ENCODE measurements at places on chromosomes 7 and 10. TPM values are rescaled to one million over a fixed set of nuclear protein-coding genes. Genes with fewer than 3 reads are reported as not detected.

DNA sequence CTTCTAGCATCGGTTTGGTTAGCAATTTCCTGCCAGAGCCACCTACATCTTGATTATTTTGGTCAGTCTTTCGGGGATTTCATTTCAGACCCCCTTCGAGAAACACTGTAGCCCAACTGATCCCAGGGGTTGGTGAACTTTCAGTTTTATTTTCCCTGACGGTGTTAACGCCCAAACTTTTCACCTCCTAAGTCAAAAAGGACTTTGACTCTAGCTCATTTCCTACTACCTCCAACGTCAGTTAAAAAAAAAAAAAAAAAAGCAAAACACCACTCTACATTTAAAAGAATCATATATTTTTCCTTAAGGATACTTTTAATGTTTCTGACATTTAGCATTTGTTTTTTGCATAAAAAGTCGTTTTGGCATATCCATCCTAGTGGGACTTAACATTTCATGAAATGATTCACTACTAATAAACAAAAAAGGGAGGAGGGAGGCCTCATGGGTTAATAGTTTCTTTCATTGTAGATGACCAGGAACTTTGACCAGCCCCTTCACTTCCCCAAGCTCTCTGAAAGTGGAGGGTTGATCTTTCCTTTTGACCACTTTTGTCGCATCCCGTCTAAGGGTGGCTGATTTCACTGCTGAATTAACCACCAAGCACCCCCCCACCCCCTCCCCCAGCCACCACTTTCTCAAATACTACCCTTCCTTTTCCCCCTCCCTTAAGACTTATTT is 764 bp upstream of the TCF7L2 start:
- DNase-seq: no peak

Gene CDC123
- 89.5 TPM for total RNA-seq

DNA sequence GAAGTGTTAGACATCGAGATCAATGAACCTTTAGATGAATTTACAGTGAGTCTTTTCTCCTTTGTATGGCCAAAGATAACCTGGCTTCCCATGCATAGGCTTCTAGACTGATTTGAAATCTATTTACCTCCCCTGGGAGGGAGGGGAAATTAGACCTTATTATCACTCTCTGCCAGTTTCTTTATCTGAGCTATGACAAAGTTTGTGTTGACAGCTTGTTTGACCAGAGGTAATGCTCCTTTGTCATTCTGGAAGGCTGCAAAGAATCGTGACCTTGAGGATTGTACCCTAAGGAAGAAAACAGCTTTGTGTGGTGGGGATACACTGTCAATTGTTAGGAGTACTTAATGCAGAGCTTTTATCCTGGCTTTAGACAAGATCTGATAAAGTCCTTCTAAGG is 36.4 kb downstream of the RBM33 start:
- DNase-seq: no peak

DNA sequence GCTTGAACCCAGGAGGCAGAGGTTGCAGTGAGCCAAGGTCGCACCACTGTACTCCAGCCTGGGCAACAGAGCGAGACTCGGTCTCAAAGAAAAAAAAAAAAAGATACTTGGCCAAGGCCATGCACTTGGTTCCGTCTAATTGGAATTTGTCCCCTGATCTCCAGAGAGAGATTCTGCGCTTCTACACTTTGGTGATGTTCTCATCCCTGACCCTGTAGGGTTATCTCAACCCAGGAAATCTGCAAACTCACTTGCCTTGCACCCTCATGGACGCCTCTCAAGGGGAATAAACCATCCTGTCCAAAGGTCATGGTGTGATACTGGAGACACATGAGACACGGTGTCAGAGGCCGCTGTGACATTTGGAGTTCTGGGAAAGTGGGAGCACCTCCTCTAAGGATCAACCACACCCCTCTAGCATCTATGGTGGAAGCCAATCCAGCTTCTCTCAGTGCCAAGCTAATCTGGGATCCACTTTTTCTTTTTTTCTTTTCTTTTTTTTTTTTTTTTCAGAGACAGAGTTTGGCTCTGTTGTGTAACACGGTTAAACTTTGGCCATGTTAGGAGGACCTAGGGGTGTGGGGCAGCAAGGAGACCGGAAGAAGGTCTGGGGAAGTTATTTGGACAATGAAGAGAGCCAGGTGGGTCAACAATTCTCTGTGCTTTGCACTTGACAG is 7.8 kb upstream of the POR start:
- no peak for DNase-seq

- no peak for DNase-seq
Measured at GRCh38 chr7:84637568-84638338, 443.2 kb upstream of the SEMA3A start.

Gene FEZF1
- total RNA-seq: not detected

Gene OPALIN
- total RNA-seq: not detected

Gene AEBP1
- total RNA-seq: 0.30 TPM

Gene TMEM26
- not detected for total RNA-seq

DNA sequence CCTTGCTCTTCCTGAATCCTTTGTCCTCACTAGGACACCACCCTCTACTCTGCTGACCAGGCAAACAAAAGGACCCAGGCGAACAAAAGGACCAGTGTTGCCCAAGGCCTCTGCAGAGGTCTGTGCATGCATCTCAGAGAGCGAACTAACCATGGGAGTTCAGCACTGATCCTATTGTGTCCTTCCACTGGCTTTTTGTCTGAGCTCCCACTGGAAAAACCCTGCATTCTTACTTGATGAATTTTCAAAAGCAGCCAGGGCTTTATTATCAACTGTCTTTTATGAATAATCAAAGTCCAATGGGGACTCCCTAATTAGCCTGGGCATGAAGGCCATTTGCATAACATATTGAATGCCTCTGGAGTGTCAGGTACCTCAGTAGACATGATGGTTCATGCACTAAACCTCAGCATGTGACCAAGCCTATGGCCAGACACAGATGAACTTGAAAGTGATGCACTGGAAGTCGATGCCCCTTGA is 140.6 kb downstream of the KCNMA1 start:
- DNase-seq: no peak

- no peak for DNase-seq
Measured at GRCh38 chr10:78688901-78689583, 379.7 kb upstream of the ZMIZ1 start.

GRCh38 chr10:88386204-88386788 is 196.8 kb downstream of the RNLS start:
- no peak for DNase-seq

DNA sequence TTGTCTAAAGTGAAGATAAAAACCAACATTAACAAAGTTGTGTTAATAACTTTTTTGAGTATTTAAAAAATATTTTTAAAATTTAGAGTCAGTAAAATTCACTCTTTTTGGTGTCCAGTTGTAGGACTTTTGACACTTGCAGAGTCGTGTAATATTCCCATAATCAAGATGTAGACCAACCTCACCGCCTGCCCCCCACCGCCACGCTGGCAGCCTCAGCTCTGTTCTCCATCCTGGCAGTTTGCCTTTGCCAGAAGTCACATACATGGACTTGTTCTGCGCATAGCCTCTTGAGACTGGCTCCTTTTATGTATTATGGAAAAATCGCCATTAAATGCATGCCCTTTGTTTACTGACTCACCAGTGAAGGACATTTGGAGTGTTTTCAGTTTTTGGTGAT is 27.3 kb upstream of the SYCE1 start:
- no peak for DNase-seq

DNA sequence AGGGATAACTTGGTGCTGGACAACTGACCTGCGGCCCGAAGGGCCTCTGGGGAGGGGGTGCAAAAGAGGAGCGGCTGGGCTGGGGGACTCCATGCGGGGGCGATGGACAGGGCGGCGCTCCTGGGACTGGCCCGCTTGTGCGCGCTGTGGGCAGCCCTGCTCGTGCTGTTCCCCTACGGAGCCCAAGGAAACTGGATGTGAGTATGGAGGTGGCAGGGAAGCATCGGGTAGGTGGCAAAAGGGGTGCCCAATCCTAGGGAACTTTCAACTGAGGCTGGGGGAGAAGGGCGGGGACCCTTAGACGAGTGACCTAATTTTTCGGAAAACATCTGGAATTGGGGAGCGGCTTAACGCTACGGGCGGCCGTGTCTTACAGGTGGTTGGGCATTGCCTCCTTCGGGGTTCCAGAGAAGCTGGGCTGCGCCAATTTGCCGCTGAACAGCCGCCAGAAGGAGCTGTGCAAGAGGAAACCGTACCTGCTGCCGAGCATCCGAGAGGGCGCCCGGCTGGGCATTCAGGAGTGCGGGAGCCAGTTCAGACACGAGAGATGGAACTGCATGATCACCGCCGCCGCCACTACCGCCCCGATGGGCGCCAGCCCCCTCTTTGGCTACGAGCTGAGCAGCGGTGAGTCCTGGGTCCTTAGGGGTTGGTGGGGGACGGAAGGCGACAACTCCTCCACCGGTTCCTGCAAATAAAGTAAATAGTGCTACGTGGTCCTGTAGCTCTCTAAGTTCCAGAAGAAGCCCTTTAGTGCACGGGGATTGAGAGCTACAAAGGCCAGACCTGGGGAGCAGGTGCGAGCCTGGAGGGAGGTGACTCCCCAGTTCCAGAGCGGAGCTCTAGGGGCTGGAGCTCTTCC is 622 bp downstream of the WNT16 start:
- DNase-seq: peak; percentile 37

DNA sequence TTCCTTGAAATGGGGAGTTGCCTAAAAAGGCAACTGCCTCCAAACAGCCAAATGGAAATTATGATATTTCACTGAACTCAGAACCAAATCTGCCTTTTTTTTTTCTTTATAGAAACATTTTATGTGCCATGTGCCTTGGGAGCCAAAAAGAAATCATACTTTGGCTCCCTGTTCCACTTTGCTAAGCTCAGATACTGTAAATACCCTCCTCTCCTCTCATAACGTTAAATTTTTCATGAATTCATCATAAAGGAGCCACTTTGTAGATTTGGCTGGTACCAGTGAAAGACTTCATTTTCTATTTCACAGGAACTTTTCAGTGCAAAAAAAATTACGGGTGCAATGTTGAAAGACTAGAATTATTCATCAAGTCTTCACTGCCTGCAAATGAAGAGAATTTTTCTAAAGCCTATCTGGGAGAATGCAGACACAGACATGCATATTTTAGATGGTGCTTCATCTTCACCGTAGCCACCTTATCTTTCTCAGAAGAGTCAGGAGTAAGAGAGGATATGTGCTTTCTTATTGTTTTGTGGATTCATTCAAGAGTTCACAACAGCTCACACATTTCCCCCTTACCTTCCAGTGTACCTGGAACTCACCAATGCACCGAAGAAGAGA is 742.3 kb upstream of the GALNT17 start:
- DNase-seq: no peak

Gene MYOZ1
- total RNA-seq: not detected

GRCh38 chr7:102883098-102883860 is 29.5 kb upstream of the LRRC17 start:
- DNase-seq: no peak

Gene KCNK18
- not detected for total RNA-seq

Gene GDF2
- total RNA-seq: not detected

Gene TMEM140
- 36.5 TPM for total RNA-seq

DNA sequence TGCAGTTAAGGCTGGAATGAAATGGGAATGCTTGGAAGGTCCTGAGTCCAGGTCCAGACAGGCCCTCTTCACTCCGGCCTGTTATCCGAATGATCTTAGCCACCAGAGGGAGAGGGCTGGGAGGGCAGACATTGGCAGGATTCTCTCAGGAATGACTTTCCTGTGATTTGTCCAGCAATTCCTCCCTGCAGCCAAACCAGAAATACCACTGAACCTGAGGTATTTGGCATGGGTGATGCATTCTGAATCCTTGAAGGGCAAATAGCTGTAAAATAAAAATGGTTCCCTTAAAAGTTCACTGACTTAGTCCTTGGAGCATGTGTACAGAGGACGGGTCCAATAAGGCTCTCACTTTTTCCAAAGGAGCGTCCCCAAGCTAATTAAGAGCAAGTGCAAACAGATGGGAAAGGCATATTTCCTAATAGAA is 77.5 kb upstream of the HABP2 start:
- no peak for DNase-seq

Gene THSD7A
- not detected for total RNA-seq

GRCh38 chr10:100009283-100009792 is 409 bp downstream of the DNMBP start:
- peak; percentile 17 for DNase-seq

DNA sequence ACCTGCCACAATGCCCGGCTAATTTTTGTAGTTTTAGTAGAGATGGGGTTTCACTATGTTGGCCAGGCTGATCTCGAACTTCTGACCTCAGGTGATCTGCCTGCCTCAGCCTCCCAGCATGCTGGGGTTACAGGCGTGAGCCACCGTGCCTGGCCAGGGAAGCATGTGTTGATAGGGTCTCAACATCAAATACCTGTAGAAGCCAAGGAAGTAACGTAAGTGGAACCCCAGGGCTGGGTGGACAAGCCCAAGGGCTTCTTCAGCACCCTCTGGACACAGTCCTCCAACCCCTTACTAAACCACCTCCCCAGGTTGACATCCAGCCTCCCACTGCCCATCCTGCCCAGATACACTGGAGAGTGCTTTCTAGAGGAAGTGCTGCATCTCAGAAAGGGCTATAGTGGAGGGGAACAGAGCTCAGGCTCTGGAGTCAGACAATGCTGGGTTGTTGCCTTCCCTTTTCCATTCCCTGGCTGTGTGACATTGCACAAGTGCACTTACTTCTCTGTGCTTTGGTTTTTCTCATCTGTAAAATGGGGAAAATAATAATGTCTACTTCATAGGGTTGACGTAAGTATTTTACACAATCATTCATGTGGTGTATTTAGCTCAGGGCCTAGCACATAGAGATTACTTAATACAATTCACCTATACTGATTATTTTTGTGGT is 73.9 kb upstream of the KAT6B start:
- DNase-seq: no peak

GRCh38 chr10:969473-970150 is 18.6 kb upstream of the GTPBP4 start:
- DNase-seq: no peak

DNA sequence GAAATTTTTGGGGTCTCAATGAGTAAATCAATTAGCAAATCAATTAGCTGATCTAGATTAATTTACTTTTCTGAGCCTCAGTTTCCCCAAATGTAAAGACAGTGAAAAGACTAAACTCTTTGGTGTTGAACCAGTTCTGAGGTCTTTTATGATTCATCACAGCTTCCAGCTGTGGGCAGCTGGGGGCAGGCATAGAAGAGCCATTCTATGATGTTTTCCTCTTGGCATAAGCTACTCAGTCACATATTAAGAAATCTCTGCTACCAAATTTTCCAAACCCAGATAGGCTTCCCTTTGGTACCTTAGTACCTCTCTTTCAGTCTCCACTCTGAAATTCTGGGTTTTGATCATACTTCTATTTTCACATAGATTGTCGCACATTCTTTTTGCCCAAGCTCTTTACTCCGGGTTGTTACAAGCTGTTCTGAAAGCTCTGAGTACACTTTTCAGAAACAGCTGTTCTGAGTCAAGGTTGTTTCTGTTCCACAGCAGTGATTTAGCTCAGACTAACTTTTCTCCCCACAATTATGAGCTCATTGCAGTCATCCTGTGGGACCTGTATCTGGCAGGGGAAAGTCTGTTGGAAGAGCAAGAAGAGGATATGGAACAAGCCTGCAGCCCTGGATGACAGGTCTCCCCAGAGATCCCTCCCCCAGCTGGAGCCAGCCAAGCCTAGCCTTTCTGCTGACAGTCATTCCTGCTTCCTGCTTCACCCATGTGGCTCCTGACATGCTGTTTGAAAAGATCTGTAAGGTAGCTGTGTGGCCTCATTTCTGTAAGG is 599.6 kb upstream of the GHITM start:
- no peak for DNase-seq

Gene PDZD8
- 12.3 TPM for total RNA-seq

Gene CFAP46
- total RNA-seq: not detected

Gene SH2D4B
- 0.15 TPM for total RNA-seq
